ENCODE measurements at places on chromosomes 13 and 19. TPM values are rescaled to one million over a fixed set of nuclear protein-coding genes. Genes with fewer than 3 reads are reported as not detected.

- peak; percentile 91 for DNase-seq
Observed at GRCh38 chr19:38683393-38684077, 36.1 kb downstream of the ACTN4 start.

KCNN1 gene
- total RNA-seq, result 63.5 TPM

- DNase-seq, result peak; percentile 26
Observed at GRCh38 chr19:19578252-19578651, 40.2 kb downstream of the CILP2 start.

- DNase-seq, result no peak
Observed at GRCh38 chr19:23002690-23003422, at the start of gene ZNF728. ZNF728 (minus strand) TSS chr19:23003176; CDS start chr19:23003030, 146 bp downstream.

- DNase-seq, result no peak
Observed at GRCh38 chr13:33347861-33348260, 62.3 kb upstream of the STARD13 start.

ANKLE1 gene
- total RNA-seq, result 17.5 TPM
